ENCODE measurements at places on chromosomes 5 and 9. TPM values are rescaled to one million over a fixed set of nuclear protein-coding genes. Genes with fewer than 3 reads are reported as not detected.

Gene FOXD1
- 0.44 TPM for total RNA-seq

Gene GMCL2
- total RNA-seq, result not detected

Gene GABRA1
- total RNA-seq, result under 0.01 TPM

Gene SLC6A7
- total RNA-seq, result not detected

Gene STKLD1
- total RNA-seq, result 0.79 TPM

Gene PITX1
- 0.44 TPM for total RNA-seq

Gene SEMA5A
- total RNA-seq, result 47.5 TPM

Gene ISL1
- total RNA-seq, result 0.25 TPM

Gene CARTPT
- not detected for total RNA-seq

Gene FBXL7
- 2.2 TPM for total RNA-seq

Gene MPDZ
- total RNA-seq, result 48.6 TPM
